ENCODE measurements at places on chromosomes 13 and 19.

GRCh38 chr19:18412610-18413239 is 6.5 kb upstream of the SSBP4 start:
- DNase-seq, result no peak

GRCh38 chr13:30395192-30396158 is 26.8 kb upstream of the UBE2L5 start:
- peak; percentile 73 for DNase-seq

- DNase-seq, result peak; percentile 67
Measured at GRCh38 chr19:35011091-35011689, 11.1 kb downstream of the GRAMD1A start.

GRCh38 chr13:49840675-49841074 is 48.2 kb upstream of the KPNA3 start:
- no peak for DNase-seq

DNA sequence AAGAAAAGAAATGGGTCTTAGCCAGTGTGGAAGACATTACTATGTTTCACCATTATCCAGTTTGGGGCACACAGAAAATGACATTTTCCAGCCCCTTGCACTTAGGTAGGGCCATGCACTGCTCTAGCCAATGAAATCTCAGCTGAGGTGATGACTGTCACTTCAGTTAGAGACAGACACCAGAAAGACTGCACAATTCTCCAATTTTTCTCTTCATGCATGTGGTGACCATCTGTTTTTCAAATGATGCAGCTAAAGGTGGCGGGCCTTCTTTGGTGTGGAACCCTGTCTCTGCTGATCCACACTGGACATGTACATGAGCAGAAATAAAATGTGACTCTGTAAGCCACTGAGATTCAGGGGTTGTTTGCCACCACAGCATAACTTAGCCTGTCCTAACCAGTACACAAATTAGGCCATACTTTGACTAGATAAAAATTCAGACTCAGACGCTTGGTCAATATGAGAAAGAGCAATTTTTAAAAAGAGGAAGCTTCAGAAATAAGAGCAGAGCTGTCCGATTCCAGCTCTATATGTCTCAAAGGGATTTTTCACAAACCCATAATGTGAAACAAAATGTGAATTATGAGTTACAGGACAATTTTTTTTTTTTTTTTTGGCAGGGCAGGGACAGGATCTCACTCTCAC is 6.7 kb downstream of the ZNF565 start:
- no peak for DNase-seq

GRCh38 chr19:3518255-3518654 is 12.1 kb downstream of the FZR1 start:
- DNase-seq, result no peak

GRCh38 chr19:13795595-13796300 is 505 bp downstream of the ZSWIM4 start:
- DNase-seq, result no peak

- DNase-seq, result no peak
Measured at GRCh38 chr19:35703343-35703742, 1.0 kb upstream of the ZBTB32 start.

GRCh38 chr13:45621950-45622349 is 6.4 kb upstream of the ERICH6B start:
- DNase-seq, result no peak

DNA sequence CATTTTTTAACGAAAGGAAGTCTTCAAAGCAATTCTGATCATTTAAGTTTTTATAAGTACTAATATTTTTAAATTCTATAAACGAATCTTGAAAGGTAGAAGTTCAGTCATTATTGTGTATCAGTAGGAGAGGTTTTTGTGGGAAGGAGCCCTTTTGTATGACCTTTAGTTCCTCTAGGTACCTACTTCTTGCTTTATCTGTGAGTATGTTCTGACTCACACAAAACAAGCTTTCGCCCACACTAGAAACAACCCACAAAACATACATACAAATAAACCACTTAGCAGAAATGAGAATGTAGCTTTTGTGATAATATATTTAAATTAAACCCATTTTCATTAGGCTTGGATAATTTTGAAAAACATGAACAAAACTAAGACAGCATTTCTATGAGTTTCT is 27.8 kb downstream of the ERCC5 start:
- DNase-seq, result no peak

GRCh38 chr13:90305796-90306195 is 1041.7 kb upstream of the MIR17HG start:
- no peak for DNase-seq

DNA sequence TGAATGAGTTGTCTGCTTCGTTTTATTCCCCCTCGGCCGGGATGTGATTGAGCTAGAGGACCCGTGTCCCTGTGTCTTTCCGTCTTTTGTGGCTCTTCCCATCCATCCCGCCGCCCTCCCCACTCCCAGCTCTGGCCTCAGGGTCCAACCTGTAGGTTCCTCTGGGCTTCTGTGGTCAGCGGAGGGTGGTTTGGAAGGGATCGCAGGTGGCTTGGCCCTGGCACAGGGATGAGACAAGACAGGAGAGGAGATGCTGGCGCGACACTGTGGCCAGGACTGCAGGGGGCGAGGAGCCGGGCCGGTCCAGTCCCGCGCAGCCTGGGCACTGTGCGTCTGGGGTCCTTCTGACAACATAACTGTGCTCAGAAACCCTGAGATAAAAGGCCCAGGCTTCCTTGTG is 2.0 kb downstream of the EVI5L start:
- DNase-seq, result no peak

- no peak for DNase-seq
Measured at GRCh38 chr19:42021185-42021584, 27.2 kb upstream of the ATP1A3 start.

- no peak for DNase-seq
Measured at GRCh38 chr13:113962975-113963374, 10.9 kb downstream of the C13orf46 start.

- peak; percentile 77 for DNase-seq
Measured at GRCh38 chr19:43784981-43785808, 4.4 kb upstream of the KCNN4 start.

- DNase-seq, result peak; percentile 69
Measured at GRCh38 chr19:11767633-11768133, 883 bp downstream of the ZNF441 start.

DNA sequence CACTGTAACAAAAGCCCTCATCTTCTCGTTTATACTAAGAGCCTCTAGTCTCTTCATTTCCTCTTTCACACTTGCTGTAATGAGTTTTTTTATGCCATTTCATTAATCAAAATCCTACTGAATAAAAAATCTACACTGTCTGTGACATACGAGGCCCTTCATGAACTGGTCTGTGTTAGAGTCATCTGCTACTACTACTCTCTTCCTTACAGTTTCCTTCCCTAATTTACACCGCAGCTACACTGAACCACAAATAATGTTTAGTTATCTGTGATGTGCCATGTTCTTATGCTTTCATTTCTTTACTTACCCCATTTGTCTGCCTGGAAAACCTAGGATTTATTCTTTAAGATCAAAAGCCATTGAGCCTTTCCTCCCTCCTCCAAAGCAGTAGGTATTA is 16.0 kb downstream of the UFM1 start:
- no peak for DNase-seq

DNA sequence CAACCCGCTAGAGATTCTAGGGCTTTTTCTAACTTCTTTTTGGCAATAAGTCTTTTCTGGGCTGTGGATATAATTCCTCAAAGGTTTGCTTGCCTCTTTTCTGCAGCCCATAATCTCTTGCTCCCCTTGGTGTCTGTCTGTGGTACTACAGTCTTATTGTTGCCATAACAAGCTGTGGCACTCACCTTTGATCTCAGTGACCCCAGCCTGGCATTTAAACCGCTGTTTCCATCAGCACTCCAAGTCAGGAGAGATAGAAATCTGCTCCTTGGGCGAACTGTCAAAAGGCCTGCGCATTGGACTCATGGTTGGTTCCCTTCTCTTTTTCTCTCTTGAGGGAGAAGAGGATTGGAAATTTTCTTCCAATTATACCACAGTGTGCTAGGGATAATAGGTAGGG is 14.5 kb upstream of the MPHOSPH8 start:
- no peak for DNase-seq
